ENCODE measurements at places on chromosomes 16 and 17.

- peak; percentile 50 for DNase-seq
Measured at GRCh38 chr17:40190197-40191021, 13.1 kb downstream of the RAPGEFL1 start.

GRCh38 chr16:88881007-88881615 is 14.7 kb upstream of the PABPN1L start:
- DNase-seq: no peak

DNA sequence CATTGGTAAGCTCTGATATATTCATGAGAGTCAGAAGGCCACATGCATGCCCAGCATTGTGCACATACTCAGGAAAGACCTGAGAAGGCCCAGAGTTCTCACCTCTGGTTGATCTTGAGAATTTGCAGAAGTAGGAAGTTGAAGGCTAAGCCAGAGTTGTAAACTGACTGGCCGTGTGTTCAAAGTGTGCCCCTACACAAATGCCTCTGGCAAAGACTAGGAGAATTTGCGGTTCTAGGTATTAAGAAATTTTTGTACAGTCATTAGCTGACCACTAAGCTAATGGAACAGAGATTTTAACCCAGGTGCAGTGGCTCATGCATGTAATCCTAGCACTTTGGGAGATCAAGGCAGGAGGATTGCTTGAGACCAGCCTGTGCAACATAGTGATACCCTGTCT is 25.0 kb downstream of the FBXL20 start:
- no peak for DNase-seq

DNA sequence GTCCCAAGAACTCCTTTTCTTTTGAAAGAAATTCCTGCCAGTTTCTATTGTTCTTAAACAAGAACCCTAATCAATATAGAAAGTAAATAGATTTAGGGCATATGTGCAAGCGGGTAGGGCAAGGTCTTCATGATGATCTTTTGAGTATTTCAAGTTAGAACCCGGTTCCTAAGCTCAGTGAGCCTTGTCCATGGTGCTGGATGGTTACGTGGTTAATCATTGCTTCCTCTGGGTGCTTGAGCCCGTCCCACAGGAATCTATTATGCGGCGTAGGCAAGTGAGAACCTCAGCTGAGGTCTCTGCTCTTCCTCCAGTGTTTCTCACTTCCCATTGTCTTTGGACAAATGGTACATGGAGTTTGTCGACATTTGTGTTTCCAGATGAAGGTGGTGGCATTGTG is 580.8 kb upstream of the EEF2KMT start:
- DNase-seq: no peak

- DNase-seq: no peak
Measured at GRCh38 chr16:89410794-89411309, 79.5 kb downstream of the ANKRD11 start.

- peak; percentile 22 for DNase-seq
Measured at GRCh38 chr17:32551186-32551955, 64.6 kb downstream of the CDK5R1 start.

DNA sequence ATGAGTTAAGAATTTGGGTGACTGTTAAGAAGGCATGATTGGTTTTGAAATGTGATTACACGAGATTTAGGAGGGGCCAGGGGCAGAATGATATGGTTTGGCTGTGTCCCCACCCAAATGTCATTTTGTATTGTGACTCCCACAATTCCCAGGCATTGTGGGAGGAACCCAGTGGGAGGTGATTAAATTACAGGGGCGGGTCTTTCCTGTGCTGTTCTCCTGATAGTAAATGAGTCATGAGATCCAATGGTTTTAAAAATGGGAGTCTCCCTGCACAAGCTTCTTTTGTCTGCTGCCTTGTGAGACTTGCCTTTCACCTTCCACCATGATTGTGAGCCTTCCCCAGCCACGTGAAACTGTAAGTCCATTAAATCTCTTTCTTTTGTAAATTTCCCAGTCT is 34.6 kb downstream of the TMEM100 start:
- DNase-seq: no peak
